ENCODE measurements at places on chromosomes 2 and 18.
A peak's percentile ranks its signal among the peaks of the same experiment; 100 is the strongest.

DNA sequence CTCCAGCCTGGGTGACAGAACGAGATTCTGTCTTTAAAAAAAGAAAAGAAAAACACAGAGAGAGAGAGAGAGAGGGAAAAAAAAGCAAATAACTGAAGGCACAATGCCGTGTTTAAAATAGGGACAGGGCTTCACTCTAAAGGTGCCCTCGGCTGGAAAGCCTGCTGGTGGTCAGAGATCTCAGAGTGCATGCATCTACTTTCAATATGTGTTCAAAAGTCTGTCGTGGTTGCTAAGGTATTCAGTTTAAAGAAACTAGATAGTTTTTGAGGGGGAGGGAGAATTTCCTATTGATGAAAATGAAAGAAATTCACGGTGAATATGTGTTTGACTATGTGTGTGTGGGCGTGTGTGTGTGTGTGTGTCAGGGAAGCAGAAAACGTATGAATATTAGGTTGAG, 11.0 kb upstream of the CBLN2 start:
- DNase-seq: peak; percentile 11

- peak; percentile 26 for DNase-seq
Observed at GRCh38 chr2:186717320-186718007, 23.6 kb downstream of the FAM171B start.

DNA sequence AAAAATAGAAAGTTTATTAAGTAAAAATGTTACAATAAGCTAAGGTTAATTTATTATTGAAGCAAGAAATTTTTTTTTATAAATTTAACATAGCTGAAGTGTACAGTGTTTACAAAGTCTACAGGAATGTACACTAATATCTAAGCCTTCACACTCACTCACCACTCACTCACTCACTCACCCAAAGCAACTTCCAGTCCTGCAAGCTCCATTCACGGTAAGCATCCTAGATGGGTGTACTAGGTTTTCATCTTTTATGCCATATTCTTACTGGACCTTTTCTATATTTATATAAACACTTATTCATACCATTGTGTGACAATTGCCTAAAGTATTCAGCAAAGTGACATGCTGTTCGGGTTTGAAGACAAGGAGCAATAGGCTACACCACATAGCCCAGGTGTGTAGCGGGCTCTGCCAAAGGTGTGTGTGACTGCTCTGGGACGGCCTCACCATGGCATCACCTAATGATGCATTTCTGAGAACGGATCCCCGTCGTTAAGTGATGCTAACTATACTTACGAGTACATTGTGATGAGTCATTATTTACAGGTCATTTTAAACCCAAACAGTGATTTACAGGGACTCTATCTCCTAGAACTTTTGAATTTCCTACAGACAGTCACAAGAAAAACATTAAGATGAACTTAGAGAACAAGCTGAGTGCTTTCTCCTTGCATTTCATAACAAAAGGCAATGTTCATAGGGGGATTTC, 76.3 kb upstream of the ID2 start:
- DNase-seq: peak; percentile 72

DNA sequence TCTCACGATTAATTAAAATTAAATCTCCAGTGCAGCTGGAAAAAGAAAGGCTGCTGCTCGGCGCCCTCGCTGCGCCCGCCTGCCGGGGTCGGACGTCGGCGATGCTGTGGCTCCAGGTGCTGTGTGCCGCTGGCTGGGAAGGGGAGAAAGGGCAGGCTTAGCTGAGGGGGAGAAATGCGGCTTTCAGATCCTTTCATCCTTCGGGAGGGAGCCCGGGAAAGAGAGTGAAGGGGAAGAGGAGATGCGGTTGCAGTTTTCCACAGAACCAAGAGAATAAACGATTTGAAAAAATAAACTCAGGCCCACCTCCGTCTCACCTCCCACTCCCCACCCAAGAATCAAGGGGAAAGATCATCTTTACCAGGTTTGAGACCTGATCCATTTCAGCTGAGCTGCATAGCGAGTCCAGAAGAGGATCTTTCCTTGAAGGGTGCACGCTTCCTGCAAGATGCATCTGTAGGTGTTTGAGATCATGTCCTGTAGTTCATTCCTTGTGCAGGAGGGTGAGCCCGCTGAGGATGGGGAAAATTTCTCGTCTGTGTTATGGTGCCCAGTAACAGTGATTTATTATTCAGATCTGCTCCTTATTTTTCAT, 495 bp downstream of the TMEM169 start:
- DNase-seq: no peak

GRCh38 chr2:237139123-237139675, 53.5 kb downstream of the COPS8 start:
- DNase-seq: no peak

- DNase-seq: no peak
Observed at GRCh38 chr2:127622561-127623387, 23.2 kb upstream of the GPR17 start.

- peak; percentile 90 for DNase-seq
Observed at GRCh38 chr2:39523308-39524044, 86.4 kb upstream of the MAP4K3 start.

DNA sequence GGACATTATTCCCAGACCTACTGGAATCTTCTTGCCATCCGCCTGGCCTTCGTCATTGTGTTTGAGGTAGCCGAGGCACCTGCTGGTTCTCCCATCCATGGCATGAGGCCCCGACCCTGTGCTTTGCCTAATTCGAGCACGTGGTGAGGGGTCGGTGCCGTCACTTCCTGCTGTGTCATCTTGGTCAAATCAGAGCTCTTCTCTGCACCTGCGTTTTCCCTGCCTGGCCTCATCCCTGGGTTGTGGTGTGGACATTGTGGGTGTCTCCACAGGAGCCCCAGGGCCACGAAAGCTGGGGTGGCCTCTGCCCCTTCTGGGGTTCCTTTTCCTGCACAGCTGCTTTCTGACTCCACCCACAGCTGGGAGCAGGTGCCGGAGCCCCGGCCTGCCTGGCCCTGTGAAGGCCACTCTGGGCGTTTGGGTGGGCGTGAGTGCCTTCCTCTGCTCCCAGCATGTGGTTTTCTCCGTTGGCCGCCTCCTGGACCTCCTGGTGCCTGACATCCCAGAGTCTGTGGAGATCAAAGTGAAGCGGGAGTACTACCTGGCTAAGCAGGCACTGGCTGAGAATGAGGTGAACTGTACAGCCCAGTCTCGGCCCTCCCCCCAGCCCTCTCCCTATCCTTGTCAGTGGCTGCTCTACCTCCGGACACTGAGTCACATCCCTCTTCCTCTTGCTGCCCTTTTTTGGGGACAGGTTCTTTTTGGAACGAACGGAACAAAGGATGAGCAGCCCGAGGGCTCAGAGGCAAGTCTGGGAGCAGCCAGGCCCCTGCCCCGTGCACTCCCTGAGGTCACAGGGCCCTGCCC, 34.9 kb downstream of the ANO7 start:
- peak; percentile 45 for DNase-seq

- DNase-seq: peak; percentile 56
Observed at GRCh38 chr2:157839162-157839801, 36.8 kb downstream of the ACVR1 start.

- DNase-seq: no peak
Observed at GRCh38 chr18:75874401-75875089, 447.0 kb upstream of the SMIM21 start.

DNA sequence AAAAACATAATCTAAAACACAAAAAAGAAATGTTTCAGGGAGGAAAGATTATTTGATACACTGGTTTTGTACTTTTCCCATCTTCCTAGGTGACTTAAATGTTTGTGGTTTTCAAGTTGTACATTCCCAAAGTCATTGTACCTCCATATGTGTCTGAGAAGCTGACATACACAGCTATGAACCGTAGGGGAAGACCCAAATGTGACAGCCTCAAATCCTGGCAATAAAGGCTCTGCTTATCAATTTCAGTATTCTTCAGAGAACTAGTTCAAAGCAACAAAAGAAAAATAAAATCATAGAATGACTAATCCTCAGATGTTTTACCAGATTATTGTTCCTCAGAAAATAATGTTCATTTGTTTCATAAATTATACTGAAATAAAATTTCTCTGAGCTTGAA, 2.5 kb downstream of the DYNC2LI1 start:
- DNase-seq: no peak

GRCh38 chr18:59902131-59902992, 2.6 kb downstream of the PMAIP1 start:
- peak; percentile 80 for DNase-seq

DNA sequence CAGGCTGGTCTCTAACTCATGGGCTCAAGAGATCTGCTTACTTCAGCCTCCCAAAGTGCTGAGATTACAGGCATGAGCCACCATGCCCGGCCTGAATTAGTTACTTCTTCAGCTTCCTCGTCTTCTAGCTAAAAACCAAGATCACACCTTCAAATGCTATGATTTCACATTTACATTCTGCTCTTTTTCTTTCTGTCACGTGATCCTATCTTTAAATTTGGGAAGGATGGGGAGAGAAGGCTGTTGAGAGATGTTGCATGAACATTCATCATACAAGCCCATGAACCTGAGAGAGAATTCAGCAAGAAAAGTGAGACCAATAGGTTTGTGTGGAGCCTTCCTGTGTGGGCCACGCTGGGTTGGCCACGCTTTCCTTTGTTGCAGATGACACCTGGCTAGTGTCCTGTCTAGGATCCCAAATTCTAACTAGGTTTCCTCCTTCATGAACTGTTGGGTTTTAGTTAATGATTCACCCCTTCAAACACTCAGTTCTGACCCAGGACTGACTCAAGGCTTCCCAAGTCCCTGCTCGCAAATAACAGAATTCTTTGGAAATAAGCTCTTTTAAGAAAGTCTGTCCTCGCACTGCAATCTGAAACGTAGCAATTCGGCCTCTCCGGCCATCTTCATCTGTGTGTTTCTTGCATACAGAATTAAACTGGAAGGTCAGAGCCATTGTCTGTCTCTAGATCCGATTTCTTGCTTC, 57.3 kb upstream of the CREB1 start:
- DNase-seq: peak; percentile 69

DNA sequence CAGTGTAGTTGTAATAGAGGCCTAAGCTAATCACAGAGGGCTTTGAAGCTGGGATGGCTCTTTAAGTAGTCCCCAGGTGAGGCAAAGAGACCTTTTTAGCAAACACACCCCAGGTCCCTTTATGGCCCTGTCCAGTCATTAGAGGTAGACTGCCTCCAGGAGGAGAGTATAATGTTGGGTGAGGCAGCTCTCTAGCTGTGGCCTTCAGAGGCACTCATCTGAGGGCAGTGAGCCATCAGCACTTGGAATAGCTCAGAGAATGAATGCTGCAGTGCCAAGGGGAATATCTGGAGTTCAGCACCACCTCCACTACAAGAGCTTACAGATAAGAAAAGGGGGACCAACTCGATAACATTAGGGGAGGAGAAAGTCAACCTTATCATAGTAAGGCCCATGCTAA, 52.8 kb downstream of the UNC80 start:
- DNase-seq: no peak

DNA sequence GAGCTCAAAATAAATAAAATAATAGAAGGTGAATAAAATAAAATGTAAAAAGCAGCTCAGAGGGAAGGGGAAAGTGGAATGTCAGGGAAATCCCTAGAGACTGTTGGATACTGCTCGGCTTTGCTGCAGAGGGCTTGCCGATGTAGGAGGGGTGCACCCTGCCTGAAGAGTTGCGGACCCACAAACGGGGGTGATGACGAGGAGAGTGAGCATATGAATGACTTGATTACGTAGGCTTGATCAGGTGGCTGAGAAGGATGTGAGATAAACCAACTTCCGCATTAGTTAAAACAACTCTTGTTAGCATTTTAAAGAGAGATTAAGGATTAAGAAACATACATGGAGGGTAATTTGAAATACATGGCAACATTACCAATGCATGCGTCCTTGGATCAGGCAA, 21.0 kb upstream of the TMEM237 start:
- no peak for DNase-seq

DNA sequence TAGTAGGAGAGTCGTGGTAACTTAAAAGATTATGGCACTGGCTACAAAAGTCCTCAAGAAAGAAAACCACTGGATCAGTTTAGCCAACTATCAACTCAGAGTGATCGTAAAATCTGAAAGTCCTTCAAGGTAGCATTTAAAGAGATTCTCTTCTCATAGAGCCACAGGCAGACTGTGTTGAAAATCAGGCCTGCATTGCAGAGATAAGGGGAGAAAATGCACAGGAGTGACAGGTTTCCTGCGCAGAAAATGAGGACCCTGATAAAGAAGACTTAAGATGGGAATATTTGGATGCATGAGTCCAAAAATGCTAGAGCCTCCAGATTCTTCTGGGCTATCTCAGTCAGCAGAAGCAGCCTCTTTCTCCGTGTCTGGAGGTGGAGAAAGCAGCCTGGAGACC, 360.9 kb downstream of the PLCL1 start:
- DNase-seq: no peak

DNA sequence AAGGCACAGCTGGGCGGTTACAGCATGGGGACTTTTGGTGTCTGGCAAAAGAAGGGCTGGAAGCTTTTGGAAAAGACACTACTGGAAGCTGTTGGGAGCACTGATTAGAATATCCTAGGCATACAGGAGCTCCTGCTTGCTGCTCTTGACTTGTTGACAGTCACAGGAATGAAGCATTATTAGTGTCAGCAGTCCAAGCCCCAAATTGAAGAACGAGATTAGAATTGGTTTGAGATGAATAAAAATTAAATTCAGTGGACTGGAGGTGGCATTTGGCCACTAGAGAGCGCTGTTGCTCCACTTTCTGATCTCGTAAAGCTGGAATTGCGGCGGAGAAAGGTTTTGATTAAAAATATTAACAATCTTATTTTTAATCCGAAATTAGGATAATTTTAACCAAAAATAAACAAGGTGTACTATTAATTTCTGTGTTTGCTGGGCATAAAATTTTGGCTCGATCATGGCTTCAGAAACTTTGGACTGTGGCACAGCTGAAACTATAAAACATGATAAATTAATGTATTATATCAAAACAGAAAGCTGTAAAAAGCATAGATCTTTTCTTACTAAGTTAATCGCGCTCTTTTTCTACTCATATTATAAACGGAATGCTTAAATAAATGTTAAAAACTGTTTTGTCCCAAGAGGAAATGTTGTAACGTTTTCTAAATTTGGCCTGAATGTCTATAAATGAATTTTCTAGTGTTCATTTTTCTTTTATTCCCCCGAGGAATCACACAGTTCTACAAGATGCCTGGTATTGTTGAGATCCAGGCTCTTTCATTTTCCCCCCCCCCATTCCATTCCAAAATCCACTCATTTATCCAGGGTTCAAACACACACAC, 2.4 kb upstream of the HOXD8 start:
- peak; percentile 80 for DNase-seq

DNA sequence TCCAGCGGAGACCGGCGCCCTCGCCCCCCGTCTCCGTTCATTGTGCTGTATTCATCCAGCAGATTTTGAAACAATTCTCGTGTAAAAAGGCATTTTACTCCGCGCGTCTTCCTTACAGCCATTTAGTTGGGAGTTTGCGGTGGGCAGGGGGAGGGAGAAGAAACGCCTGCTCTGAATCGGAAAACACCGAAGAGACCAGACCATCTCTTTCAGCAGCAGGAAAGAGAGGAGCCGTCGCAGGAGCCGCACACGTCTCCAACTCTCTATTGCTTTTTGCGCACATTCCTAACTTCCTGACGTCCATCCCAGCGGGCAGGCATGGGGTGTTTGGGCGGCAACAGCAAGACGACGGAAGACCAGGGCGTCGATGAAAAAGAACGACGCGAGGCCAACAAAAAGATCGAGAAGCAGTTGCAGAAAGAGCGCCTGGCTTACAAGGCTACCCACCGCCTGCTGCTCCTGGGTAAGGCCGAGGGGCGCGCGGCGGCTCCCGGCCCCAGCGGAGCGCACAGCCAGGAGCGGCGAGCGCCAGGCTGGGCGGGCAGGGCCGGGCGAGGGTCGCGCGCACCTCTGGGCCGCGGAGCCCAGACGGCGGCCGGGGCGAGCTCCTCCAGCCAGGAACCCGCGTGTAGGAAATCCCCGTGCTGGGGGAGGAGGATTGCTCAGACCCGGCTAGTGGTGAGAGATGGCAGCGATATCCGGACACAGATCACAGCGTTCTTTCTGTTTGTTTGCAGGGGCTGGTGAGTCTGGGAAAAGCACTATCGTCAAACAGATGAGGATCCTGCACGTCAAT, 63.2 kb downstream of the GNAL start:
- peak; percentile 38 for DNase-seq
